Esophagus mucosa (tissue), 1 donor: ENCODE measurements at places on chromosomes 12 and 14. TPM values are rescaled to one million over a fixed set of nuclear protein-coding genes. Genes with fewer than 3 reads are reported as not detected.

NELL2 gene
- 3.0 TPM for total RNA-seq

RFLNA gene
- total RNA-seq = not detected

CABP1 gene
- total RNA-seq = 0.16 TPM

PGF gene
- total RNA-seq = 4.1 TPM

PHLDA1 gene
- 102 TPM for total RNA-seq

ACTR10 gene
- total RNA-seq = 36.2 TPM

PCNX1 gene
- 22.9 TPM for total RNA-seq

RPS6KL1 gene
- total RNA-seq = 1.7 TPM

CEP290 gene
- total RNA-seq = 2.7 TPM

LHX5 gene
- not detected for total RNA-seq

RERG gene
- 1.9 TPM for total RNA-seq

DTX1 gene
- 0.68 TPM for total RNA-seq

DDN gene
- total RNA-seq = 0.28 TPM

HSP90B1 gene
- total RNA-seq = 219 TPM

CMTM5 gene
- not detected for total RNA-seq

INSM2 gene
- not detected for total RNA-seq

B4GALNT1 gene
- total RNA-seq = 0.04 TPM

IFNG gene
- total RNA-seq = not detected

GZMH gene
- total RNA-seq = not detected

CCDC177 gene
- not detected for total RNA-seq

POTEM gene
- total RNA-seq = not detected

GZMB gene
- 1.2 TPM for total RNA-seq

MGP gene
- 16.7 TPM for total RNA-seq

KLHL33 gene
- 0.04 TPM for total RNA-seq

KRT86 gene
- not detected for total RNA-seq

PLCZ1 gene
- not detected for total RNA-seq

OR6C2 gene
- total RNA-seq = 0.12 TPM

DENR gene
- 39.0 TPM for total RNA-seq

KLRF1 gene
- total RNA-seq = 0.36 TPM
